ENCODE measurements at places on chromosomes 2 and 18.

GRCh38 chr2:231512222-231512621, 18.0 kb downstream of the NMUR1 start:
- no peak for DNase-seq

DNA sequence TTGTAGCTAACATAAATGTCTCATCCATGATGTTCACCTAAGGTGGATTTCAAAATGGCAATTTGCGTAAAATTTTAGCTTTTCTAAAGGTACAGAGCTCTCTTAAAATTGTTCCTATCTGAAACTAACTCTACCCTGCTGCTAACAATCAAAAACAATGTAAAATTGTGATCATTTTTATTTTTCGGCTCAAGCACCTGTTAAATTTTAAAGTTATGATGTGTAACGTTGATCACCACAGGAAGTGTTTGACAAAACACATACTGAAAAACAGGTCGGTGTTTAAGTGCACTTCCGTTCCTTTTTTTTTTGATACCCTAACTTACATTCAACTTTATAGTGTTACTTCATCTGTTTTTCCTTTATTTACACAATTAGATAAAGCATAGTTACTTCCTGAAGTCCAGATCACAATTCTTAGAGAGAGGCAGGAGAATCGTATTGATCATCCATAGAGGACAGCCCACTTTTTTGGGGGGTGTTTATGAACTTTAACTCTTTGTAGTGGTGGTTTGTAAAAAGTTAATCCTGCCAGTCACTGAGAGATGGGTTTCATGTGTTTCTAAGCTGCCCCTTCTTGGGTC, 6.0 kb upstream of the NCK2 start:
- no peak for DNase-seq

- no peak for DNase-seq
Measured at GRCh38 chr18:79615091-79615490, 64.5 kb upstream of the CTDP1 start.

DNA sequence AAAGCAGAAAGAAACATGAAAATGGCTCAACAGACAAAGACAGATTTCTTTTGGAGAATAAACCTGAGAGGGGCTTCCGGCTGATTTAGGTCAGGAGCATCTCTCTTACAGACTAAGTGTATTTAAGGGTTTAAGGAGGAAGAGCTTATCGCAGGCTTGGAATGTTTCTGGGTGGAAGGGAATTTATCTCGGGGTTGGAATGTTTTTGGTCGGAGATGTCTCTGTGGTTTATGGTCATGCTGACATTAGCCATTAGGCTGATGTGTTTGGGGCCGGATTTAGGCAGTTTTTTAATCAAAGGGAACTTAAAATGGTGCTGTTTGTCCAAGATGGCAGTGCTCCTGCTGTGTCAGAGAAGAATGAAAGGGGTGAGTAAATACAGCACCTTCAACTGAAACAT, 14.4 kb upstream of the PSMA8 start:
- DNase-seq: no peak

DNA sequence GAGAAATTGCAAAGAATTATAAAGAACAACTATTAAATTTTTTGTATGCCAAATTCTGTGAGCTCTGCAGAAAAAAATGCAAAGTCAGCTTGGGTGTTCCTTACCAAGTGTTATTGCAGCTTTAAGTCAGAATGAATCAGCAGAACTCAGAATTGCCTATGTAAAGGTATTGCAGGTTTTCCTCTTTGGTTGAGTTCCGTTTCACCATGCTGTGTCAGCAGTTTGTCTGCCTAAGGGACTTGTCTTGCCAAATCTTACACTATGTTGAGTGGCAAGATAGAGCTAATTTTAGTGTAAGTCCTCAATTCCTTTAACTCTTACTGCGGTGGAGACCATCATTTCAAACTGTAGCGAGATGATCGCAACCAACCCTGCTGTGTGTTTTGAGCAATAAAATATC, 38.8 kb downstream of the ADAM23 start:
- no peak for DNase-seq

DNA sequence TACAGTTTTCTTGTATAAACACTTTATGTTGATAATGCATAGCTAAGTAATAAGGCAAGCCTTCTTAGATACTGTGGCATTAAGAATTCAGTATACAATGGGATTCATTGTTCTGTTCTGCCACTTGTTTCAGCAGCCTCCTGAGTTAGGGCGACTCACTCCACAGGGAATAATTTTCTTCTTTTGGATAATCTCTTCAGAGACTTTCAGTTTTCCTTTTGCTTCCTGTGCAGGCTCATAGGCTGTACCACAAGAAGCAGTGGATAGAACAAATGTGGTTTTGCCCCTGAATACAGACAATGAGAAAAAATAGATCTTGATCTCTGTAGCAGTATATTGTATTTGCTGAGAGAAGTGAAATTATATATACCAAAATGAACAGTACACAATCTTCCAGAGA, 298.0 kb downstream of the ZNF407 start:
- DNase-seq: no peak

DNA sequence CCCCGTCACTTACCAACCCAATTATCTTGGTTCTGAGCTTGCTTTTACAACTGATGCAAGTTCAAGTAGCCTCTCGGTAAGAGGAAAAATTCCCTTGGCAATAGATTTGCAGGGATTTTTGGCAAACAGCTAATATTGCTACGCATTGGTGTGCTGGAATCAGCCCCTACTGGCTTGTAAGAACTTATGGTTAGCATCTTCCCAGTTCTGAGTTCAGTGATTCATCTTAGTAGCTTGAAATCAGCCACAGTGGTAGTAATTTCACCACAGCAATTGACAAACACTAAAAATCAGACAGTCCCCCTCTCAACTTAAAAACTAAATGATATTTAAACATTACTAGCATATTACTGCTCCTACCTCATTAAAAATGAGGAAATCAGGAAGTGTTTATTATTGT, 5.9 kb upstream of the RAX start:
- no peak for DNase-seq

DNA sequence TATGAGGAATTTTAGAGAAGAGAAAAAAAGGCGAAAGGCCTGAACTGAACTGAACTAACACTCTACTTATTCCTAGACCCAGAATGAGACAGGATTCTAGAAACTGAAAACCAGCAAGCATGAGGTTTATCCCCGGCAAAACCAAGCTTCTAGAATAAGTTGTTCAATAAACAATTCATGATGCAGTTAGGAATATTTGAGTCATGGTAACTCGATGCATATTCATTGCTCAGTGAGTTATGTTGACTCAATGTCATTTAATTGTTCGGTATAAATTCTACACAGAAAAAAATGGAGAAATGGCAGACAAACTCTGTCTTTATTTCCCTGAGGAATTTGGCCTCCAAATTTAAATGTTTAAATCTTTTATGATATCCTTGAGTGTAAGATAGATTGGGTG, 321.5 kb downstream of the SATB2 start:
- DNase-seq: no peak

DNA sequence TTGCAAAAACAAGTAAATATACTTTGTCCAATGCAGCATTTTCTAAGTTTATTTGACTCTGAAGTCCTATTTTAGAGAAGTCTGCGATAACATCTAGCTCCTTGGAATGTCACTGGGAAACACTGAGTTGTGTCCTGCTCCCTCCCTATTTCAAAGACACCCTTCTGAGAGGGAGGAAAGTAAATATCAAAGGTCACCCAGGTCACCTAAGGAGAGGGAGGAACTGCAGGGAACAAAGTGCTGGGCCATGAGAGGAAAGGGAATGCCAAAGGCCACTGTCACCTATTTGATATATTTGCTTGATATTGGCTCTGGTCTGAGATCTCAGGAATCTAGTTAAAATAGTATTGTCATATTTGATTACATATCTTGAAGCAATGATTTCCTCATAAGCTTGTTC, 201.3 kb downstream of the GCA start:
- DNase-seq: no peak

- no peak for DNase-seq
Measured at GRCh38 chr18:6397931-6398566, 16.7 kb downstream of the L3MBTL4 start.

- peak; percentile 65 for DNase-seq
Measured at GRCh38 chr2:190849774-190850173, 30.8 kb upstream of the GLS start.

GRCh38 chr2:44330801-44331200, 30.5 kb downstream of the PREPL start:
- no peak for DNase-seq

DNA sequence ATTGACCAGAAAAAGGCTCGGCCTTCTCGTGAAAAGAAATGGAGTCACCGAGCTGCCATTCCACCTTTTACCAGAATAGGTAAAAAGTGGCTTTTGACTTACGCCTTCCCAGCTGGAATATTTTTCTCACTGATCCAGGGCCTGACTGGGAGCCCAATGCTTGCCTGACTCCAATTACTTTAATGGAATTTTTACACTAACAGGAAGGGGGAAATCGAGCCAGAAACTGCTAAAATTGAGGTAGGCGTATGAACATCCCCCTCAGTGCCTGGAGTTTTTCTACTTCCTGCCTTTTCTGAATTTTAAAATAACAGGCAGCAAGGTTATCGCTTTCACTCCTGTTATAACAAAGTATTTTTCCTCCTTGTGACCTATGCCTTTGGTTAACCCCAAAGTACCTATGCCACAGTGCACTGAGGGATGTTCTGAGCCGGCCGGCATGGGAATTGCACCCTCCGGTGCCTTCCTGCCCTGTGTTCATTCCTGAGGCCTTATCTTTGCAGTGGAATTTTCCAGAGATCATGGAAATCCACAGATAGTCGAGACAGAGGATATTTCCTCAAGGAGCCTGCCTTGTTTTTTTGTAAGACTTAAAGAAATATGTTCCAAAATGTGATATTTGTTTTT, 18.3 kb upstream of the RPL31 start:
- DNase-seq: no peak

GRCh38 chr2:175431101-175431946, 249.8 kb upstream of the ATP5MC3 start:
- no peak for DNase-seq

- peak; percentile 82 for DNase-seq
Measured at GRCh38 chr2:205660521-205661124, 21.7 kb upstream of the NRP2 start.

- DNase-seq: no peak
Measured at GRCh38 chr2:127650041-127650784, 4.3 kb downstream of the GPR17 start.

- DNase-seq: no peak
Measured at GRCh38 chr2:68878753-68879152, 7.6 kb upstream of the BMP10 start.

- DNase-seq: no peak
Measured at GRCh38 chr2:230217424-230217823, 2.4 kb downstream of the SP110 start.

DNA sequence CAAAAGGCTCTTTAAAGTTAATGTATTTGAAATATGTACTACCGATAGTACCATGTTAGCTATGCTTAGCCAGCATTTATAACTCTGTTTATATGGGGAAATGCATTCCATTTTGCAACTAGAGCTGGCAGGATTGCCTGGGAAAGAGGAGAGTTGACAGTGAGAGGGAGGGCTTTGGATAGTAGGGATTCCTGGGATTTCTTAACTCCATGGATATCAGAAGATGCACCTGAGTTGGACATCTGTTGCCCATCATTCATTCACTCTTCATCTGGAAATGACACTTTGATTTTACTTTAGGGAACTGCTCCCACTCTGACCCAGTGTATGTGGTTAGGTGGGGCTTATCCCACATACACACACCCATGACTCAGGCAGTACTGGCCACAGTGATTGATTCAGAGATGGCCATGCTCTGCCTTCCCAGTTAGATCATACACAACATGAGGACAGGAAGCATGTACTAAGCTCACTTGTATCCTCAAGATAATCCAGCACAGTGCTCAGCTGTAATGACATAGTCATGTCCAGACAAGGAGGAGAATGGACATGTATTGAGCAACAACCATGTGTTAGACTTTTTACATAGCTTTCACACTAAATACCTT, 248.8 kb downstream of the MREG start:
- DNase-seq: no peak

- no peak for DNase-seq
Measured at GRCh38 chr2:179250095-179250494, 14.5 kb downstream of the SESTD1 start.

GRCh38 chr2:127465258-127465657, 47.0 kb downstream of the PROC start:
- no peak for DNase-seq

DNA sequence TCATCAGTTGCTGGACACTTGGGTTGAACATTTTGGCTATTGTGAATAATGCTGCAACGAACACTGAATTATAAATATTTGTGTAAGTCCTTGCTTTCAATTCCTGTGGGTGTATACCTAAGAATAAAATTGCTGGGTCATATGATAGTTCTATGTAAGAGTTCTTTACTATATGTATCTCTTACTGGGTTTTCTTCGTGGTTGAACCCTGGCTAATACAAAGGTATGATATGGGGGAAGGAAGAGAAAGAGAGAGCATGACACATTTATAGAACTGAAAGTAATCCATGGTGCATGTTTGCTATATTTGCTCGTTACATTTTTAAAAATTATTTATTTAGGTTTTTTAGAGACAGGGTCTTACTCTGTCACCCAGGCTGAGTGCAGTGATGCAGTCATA, 143.1 kb upstream of the GAREM1 start:
- DNase-seq: no peak

GRCh38 chr2:11079136-11079824, 76.0 kb upstream of the SLC66A3 start:
- DNase-seq: no peak

DNA sequence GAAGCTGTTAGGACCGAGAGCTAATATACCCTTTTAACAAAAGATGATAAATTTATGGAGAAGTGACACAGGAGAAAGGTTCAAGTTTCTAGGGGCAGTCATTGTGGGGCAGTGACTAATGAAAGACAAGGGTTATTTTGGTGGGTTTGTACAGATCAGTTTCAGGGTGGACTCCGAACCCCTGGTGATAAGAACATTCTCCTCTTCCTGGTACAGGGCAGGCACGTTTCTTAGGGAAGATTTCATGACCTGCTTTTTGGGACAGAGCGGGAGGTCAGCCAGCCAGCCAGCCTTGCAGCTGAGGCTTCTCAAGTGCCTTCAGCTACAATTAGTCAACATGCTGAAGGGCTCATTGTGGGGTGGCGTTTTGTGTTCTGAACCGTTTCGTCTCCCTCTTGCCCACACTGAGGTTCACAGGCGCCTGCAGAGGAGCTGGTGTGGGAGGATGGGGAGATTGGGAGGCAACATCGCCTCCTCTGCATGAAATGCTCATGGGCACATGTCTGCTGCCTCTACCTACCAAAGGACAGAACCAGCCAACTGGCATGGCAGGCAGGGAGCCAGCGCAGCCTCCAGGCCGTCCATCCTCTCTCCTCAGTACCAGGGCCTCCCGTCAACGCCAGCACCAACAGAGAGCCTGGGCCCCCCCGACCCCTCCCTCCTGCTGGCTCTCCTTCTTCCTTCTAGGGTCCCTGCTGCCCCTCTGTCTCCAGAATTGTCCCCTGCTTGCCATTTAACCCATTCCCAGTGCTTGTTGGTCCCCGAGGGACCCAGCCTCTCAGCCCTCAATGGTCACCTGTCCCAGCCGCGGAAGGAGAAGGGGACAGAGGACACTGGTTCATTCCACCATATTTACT, 9.6 kb downstream of the CHMP1B start:
- DNase-seq: no peak

Measured in HFF-Myc (cell line).